Lung microvascular endothelial cell (primary cell): ENCODE measurements at places on chromosomes 11 and 22. TPM values are rescaled to one million over a fixed set of nuclear protein-coding genes. Genes with fewer than 3 reads are reported as not detected.

DNA sequence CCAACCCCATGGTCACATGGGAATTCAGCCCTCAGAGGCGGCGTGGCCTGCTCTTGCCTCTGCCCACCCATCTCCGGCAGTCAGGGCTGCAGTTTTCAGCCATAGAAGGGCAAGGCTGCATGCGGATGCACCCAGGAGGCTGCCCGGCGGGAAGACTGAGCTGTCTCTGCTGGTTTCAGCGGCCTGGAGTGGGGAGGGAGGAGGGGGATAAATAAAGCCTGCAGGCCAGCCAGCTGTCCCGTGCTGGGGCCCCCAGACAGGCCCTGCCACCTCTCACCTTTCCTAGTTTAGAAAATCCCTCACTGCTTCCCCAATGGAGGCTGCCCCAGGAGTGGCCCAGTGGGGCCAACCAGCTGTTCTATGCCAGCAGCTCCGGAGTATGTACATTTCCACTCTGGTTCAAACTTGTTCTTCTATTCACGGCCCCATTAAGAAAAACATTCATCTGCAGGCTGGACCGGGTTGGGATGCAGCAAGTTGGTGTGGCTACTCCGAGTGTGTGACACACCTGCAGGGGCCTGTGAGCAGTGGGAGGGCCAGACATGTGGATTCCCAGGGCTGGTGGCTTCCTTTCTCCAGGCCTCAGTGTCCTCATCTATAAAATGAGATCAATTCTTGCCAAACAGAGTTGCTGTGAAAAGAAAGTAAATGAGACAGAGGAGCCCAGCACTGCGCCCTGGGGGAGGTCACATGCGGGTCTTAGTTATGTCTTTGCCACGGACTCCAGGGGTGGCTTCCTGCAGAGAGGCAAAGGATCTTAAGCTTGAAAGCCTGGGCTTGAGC, 5.0 kb downstream of the MICALL1 start:
- no peak for DNase-seq

- no peak for DNase-seq
These were observed 2.6 kb upstream of the CHRM1 start for GRCh38 chr11:62923601-62924411.

DNA sequence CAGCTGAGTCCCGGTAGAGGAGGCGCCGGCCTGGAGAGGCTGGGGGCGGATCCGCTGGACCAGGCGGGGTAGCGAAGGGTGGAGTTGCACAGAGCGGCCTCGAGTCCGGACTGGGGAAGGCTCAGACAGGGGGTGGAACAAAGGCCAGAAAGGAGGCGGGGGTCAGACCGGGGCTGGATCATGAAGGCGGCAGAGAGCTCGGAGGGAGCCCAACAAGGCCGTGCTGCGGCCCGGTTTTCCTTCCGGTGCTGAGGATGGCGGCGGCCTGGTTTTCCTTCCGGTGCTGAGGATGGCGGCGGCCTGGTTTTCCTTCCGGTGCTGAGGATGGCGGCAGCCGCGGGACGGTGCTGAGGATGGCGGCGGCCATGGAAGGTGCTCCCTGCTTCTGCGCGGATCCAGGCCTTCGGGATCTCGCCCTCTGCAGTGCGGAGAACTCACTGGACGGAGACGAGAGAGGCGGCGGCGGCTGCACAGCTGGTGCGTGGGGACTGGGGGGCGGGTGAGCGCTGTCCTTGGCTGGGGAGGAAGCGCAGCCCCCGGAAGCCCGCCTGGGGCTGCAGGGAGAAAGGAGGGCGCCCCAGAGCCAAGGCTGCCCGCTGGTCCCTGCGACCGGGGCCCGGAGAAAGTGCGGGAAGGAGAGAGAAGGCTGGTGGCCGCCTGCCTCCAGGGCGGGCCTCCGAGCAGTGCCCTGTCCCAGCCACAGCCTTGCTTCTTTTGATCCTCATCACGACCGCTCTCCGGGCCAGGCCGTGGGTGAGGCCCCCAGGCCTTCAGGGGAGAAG, 350.4 kb upstream of the B3GAT1 start:
- no peak for DNase-seq

Gene POU2AF2
- not detected in 2 replicates for total RNA-seq

Gene PPP1R14B
- total RNA-seq = 153 and 159 TPM in 2 replicates

Gene ZNF280B
- 0.20 and 0.22 TPM in 2 replicates for total RNA-seq

DNA sequence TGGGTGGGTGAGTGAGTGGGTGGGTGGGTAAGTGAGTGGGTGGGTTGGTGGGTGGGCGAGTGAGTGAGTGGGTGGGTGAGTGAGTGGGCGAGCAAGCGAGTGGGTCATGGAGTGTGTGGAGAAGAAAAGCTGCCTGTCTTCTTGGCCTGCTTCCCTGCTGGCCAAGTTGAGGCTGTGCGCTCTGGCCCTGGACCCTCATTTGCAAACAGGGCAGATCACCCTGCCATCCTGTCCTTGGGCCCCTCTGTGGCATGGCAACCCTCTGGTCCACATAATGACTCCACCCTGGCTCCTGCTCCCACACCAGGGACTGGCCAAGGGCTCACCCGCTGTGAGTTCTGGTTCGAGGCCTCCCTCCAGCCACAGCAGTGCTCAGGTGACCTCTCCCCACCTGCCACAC, 35.1 kb downstream of the CAPN1 start:
- no peak for DNase-seq

GRCh38 chr11:31974366-31975136, 116.3 kb upstream of the RCN1 start:
- DNase-seq = no peak

GRCh38 chr11:102761646-102762238, 18.7 kb downstream of the MMP10 start:
- peak; percentile 53 for DNase-seq

GRCh38 chr11:119372260-119373058, 9.0 kb downstream of the USP2 start:
- DNase-seq = no peak

GRCh38 chr11:84857746-84858145, 769.4 kb downstream of the DLG2 start:
- no peak for DNase-seq

DNA sequence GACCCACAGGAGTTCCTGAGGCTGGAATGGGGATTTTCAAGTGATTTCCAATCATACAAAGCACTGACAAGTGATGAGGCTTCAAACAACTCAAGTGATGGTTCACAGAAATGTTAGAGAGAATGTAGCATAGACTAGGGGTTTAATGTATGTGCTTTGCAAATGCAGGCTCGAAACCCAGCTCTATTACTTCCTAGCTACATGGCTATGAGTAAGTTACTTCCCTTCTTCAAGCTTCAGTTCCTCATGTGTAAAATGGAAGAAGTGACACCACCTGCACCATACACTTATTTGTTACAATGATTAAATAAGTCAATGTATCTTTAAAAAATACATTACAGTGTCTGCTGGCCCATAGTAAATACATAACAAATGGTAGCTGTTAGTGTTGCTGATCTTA, 139.8 kb downstream of the CCDC81 start:
- DNase-seq = no peak

DNA sequence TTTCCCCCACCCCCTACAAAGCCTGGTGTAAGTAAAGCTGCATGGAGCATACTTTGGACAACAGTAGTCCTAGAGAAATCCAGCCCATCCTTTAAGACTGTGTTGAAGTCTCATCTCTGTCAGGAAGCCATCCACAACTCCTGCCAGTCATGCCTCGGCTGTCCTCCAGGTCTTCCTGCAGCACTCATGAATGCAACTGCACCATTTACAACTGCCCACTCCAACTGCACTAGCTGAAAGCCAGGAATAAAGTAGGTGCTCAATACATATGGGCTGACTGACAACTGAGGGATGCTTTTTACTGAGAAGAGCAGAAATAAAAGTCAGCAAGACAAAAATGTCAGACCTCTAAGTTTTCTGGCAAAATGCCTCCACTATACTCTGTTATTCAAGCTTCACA, 27.4 kb downstream of the IL18BP start:
- no peak for DNase-seq

DNA sequence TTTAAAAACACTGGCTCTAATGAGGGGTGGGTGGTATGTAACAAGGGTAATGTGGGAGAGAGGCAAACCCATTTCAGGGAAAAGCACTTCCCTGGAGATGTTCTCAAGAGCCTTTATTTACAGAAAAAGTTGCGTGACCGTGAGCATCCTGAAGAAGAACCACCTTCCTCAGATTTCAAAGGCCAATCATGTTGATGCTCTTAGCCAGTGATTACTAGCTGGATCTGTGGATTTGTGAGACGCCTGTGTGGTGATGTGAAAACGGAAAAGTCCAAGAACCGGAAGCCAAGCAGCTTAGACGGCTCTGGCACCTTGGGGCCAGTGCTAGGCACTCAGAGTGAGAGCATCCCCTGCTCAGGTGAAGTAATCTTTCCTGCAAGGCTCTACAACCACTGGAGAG, 12.6 kb upstream of the UBASH3B start:
- no peak for DNase-seq

DNA sequence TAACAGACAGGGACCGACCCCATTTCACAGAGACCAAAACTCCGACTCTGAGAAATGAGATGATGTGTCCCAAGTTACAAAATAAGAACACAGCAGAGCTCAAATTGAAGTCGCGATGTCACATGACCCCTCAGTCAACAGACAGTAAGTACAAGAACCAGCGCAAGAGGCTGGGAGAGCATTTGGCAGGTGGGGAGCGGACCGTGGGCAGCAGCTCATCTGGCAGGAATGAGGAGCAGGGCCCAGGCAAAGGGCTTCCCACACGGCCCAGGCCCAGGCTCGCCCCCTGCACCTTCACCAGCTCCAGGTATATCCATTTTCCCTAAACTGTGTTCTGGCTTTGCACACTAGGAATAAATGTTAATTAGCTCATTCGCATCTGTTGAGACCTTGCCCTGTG, 34.3 kb downstream of the SCUBE1 start:
- DNase-seq = no peak
